Nephron progenitor cell (in vitro differentiated cells): ENCODE measurements at places on chromosomes 6 and 20.

- no peak for DNase-seq
- no peak overlapping the region for H3K27ac ChIP-seq
- H3K4me3 ChIP-seq = no peak overlapping the region
- peaks cover 33% of the 10 kb centered on the region for H3K36me3 ChIP-seq
Measured at GRCh38 chr6:29948277-29948676, 5.9 kb downstream of the HLA-A start.

DNA sequence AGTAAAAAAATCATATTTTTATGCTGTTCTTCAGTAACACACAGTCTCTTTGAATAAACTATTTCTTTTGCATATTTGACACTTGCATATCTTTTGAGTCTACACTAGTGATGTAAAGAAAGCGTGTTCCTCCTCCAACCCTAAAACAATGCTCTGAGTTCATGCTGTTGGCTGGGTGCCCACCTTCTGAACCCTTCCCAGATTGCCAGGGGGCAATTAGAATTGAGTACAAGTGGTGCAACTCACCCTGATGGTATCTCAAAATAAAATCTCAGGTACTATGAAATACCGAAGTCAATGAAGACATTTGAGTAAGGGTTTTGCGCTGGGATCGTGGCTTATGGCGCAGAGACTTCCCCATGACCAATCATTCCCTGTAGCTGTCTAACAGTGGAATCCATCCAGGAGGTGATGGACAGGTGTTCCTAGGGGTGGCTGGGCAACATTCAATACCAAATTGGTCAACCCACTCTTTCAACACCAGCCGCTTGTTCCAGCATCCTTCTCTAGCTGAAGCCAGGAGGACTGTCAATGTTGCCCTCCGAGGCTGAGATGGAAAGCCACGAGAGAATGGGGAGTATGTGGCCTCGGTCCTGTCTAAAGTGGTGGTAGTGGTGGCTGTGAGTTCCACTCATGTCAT is 94.4 kb upstream of the ZNFX1 start:
- no peak overlapping the region for H3K4me3 ChIP-seq
- peaks cover 51% of the 10 kb centered on the region for H3K27me3 ChIP-seq
- no peak for DNase-seq
- no peaks in the 10 kb centered on the region for H3K4me1 ChIP-seq
- H3K36me3 ChIP-seq = no peaks in the 10 kb centered on the region

GRCh38 chr6:18990059-18990978 is 603.2 kb downstream of the RNF144B start:
- DNase-seq = peak; percentile 85
- H3K27me3 ChIP-seq = peaks cover 2% of the 10 kb centered on the region
- H3K4me3 ChIP-seq = peak overlapping the region; percentile 62
- no peak overlapping the region for H3K27ac ChIP-seq
- H3K4me1 ChIP-seq = peaks cover 18% of the 10 kb centered on the region

DNA sequence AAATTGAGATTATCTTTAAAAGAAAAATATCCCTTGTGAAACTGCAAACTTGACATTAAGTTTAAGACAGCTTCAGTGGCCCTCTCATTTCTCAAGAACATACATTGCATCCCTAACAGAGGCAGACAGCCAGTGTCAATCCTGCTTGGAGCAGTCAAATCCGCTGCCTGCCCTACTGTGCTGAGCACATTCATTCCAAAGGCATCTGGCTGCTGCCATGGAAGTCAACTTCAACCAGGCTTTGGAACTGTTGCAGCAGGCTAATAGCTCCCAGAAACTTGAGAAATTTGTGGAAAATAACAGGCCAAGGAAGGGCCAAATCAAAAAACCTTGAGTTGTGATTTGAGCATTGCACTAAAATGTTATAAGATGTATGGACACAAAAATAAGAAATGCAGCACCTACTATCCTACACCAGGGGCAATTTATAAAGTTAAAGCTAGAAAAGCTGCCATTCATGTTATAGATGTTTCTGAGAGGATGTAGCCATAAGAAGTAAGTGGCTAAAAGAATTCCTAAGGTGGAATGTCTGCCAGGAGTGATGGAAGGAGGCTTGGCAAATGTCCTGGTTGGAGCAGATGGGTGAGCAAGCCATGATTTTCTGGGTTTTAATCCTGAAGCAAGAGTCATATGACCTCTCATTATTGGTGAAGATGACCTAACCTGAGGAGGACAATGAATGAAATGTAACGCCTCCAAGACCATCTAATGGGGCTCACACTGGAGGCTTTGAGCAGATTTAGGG is 31.4 kb upstream of the HAO1 start:
- H3K27ac ChIP-seq = no peak overlapping the region
- no peaks in the 10 kb centered on the region for H3K27me3 ChIP-seq
- no peaks in the 10 kb centered on the region for H3K36me3 ChIP-seq
- no peak for DNase-seq

GRCh38 chr6:56528412-56528841 is 114.3 kb downstream of the DST start:
- peaks cover 34% of the 10 kb centered on the region for H3K4me1 ChIP-seq
- H3K36me3 ChIP-seq = peaks cover 56% of the 10 kb centered on the region
- H3K4me3 ChIP-seq = no peak overlapping the region
- DNase-seq = no peak
- no peaks in the 10 kb centered on the region for H3K27me3 ChIP-seq

- no peak overlapping the region for H3K27ac ChIP-seq
- peak overlapping the region; percentile 88 for H3K4me3 ChIP-seq
- peaks cover 13% of the 10 kb centered on the region for H3K36me3 ChIP-seq
- peaks cover 22% of the 10 kb centered on the region for H3K4me1 ChIP-seq
- DNase-seq = no peak
Measured at GRCh38 chr20:34300809-34301586, 2.2 kb downstream of the AHCY start.

DNA sequence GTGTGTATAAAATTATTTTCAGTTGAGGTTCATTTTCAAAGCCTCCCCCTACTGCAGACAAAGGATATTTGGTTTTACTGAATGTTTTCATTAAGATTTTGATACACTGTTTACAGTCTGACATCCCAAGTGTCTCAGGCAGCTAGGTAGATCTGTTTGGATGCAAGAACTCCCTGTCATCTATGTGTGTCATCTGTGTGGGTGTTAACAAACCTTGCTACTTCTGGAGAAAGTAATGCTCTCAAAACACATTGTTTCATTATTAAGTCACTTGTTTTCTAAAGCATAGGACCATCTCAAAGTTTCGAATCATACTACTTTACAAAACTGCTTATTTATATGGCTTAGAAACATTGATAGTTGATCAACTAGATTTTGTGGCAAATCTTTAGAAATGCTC is 114.5 kb upstream of the TMEM170B start:
- H3K4me3 ChIP-seq = no peak overlapping the region
- H3K36me3 ChIP-seq = peaks cover under 1% of the 10 kb centered on the region
- DNase-seq = no peak
- H3K27ac ChIP-seq = peak overlapping the region; percentile 43

DNA sequence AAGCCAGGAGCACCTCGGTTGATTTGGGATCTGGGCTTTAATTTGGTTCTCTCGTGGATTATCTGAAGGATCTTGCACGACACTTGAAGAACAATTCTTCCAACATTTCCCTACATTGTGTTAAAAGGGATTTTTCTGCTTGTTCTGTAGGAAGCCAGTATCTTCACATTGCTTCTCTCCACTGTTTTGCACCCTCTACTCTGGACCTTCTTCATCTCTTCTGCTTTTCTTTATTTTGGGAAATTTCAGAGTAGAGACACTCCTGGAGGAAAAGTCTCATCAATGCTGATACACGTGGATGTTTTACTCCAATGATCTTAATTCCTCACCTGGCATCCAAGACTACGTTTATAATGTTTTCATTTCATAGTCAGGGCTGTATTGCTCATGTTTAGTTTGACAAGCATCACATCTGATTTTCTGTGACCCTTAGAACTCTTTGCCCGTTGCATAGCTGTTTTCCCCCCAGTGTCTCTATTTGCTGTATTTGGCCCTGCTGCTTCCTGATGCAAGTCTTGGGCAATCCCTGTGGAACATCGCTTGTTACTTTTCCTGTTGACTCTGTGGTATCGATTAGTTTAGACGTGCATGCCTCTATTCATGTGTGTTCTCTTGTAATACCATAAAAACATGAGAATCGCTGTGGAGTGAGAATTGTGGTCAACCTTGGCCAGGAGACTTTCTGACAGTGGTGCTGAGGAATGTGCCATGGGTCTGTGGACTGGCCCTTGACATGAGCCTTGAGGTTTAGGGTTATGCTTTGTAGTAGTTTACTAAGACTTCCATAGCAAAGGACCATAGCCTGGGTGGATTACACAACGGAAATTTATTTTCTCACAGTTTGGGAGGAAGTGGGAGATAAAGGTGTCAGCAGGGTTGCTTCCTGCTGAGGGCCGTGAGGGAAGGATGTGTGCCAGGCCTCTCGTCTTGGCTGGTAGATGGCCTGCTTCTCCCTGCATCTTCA is 12.5 kb downstream of the PLCB1 start:
- H3K4me3 ChIP-seq = no peak overlapping the region
- H3K27ac ChIP-seq = no peak overlapping the region
- H3K36me3 ChIP-seq = no peaks in the 10 kb centered on the region
- H3K27me3 ChIP-seq = no peaks in the 10 kb centered on the region
- no peaks in the 10 kb centered on the region for H3K4me1 ChIP-seq

DNA sequence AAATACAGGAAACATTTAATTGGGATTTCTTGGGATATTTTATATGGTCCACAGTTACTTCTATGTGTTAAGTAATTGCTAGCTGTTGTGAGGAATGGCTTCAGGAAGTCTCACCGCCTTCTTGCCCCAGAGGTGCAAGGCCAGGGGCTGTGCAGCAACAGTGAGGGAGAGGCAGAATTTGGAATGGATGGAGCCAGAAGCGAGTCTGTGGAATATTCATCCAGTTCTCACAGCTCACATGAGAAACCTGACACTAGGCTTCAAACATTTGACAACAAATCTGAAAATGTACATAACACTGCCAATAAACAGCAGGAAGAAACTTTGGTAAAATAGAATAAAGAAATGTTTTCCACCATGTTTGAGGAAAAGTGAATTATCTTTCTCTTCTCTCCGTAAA is 66.5 kb downstream of the GPR6 start:
- peaks cover 19% of the 10 kb centered on the region for H3K4me1 ChIP-seq
- H3K4me3 ChIP-seq = no peak overlapping the region
- H3K27me3 ChIP-seq = no peaks in the 10 kb centered on the region
- no peaks in the 10 kb centered on the region for H3K36me3 ChIP-seq
- no peak for DNase-seq

DNA sequence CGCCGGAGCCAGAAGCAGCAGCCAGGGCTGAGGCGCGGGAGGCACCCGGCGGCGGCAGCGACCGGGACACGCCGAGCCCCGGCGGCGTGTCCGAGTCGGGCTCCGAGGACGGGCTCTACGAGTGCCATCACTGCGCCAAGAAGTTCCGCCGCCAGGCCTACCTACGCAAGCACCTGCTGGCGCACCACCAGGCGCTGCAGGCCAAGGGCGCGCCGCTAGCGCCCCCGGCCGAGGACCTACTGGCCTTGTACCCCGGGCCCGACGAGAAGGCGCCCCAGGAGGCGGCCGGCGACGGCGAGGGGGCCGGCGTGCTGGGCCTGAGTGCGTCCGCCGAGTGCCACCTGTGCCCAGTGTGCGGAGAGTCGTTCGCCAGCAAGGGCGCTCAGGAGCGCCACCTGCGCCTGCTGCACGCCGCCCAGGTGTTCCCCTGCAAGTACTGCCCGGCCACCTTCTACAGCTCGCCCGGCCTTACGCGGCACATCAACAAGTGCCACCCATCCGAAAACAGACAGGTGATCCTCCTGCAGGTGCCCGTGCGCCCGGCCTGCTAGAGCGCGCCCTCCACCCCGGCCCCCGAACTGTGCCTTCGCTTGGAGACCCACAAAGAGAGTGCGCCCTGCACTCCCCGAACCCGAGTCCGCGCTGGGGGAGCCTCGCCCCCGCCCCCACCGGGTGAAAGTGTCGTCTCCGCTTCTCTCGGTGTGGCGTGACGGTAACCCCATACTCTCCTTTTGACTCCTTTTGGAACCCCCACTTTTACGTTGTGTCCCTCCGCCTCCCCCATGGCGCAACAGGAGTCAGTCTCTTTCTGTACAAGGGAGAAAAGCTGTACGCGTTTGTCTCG is 1.6 kb downstream of the INSM1 start:
- no peaks in the 10 kb centered on the region for H3K36me3 ChIP-seq
- peaks cover 7% of the 10 kb centered on the region for H3K4me1 ChIP-seq
- DNase-seq = peak; percentile 23
- H3K27me3 ChIP-seq = peaks cover 89% of the 10 kb centered on the region
- no peak overlapping the region for H3K27ac ChIP-seq
- peak overlapping the region; percentile 70 for H3K4me3 ChIP-seq

DNA sequence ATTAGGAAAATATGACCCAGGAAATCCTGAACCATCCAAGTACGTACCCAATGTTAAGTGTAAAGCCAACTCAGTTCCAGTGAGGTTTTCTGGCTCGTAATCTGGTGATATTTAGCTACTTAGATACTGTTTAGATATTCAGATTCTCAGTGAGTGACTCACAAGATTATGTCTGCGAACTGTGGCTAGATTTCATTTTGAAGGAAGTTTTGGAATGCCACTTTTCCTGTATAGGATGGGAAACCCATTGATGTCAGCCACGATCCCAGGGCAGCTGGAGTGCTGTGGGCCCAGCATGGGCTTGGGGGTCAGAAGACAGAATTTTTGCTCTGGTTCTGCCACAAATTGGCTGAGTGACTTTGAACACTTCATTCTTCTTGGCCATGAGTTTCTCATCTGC is 76.3 kb downstream of the TMEM170B start:
- no peak overlapping the region for H3K27ac ChIP-seq
- H3K4me3 ChIP-seq = no peak overlapping the region
- no peaks in the 10 kb centered on the region for H3K27me3 ChIP-seq
- DNase-seq = no peak
- peaks cover 10% of the 10 kb centered on the region for H3K4me1 ChIP-seq

GRCh38 chr6:5080574-5080973 is 4.6 kb upstream of the PPP1R3G start:
- H3K4me1 ChIP-seq = no peaks in the 10 kb centered on the region
- peaks cover 5% of the 10 kb centered on the region for H3K36me3 ChIP-seq
- H3K27me3 ChIP-seq = peaks cover 57% of the 10 kb centered on the region

DNA sequence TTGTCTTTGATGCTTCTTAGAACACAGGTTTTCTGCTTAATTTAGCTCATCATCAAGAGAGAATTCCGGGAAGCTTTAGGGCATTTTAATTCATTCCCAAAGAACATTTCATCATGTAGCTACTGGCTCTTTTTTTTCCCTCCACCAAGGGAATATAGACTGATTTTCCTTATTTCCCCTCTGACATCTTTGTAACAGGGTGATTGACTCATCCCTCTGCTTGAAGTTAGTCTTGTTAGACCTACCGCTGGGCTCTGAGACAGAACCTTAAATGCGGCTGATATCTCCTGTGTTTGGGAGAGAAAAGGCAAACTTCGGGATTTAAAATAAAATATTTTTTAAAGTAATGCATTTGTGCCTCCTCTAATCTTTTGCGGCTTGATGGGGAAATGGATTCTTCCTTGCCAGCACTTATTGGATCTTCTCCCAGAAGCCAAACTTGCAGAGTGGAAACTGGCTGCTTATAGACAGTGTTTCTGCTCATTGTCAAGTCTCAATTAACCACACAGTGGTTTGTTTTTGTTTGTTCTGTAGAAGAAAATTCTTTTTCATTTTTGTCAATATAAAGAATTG is 272.7 kb upstream of the PLCB4 start:
- peaks cover 25% of the 10 kb centered on the region for H3K36me3 ChIP-seq
- no peak overlapping the region for H3K27ac ChIP-seq
- H3K4me3 ChIP-seq = no peak overlapping the region
